Left renal cortex interstitium (tissue), 4 donors: ENCODE measurements at places on chromosomes 4 and X.

DNA sequence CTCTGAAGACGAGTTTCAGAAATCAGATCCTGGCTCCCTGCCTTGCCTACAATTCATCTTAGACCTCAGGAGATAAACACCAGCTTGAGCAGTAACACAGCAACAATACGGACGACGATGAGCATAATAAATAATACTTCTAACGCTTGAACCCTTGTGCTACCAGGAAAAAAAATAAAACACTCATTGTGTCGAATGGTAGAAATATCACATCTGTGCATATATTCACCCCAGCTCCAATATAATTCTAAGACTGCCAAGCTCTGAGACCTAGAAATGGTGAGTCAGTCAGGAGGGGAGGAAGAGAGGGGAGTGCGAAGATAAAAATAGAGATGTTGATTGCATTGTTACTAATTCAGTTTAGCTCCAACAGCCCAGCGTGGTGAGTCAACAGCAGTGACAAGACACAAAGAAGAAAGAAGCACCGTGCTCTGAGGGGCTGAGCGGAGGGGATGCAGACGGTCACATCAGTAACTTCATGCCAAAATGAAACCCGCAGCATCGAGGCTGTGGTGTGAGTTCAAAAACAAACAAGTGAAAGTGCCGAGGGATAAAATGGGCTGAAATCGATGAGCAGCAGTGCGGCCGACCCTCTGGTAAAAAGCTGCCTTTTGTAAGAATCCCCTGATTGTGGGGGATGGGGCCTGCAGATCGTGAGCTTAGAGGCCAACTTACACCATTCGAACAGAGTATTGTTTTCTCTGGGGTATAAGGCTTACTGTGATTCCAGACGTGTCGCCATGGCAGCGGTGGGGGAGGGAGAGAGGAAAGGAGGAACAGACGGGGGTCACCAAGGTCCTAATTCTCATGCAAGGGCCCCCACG, 150.4 kb downstream of the MGST2 start:
- DNase-seq, result peak; percentile 54

GRCh38 chr4:23041501-23041900, 348.8 kb downstream of the GBA3 start:
- no peak for DNase-seq

DNA sequence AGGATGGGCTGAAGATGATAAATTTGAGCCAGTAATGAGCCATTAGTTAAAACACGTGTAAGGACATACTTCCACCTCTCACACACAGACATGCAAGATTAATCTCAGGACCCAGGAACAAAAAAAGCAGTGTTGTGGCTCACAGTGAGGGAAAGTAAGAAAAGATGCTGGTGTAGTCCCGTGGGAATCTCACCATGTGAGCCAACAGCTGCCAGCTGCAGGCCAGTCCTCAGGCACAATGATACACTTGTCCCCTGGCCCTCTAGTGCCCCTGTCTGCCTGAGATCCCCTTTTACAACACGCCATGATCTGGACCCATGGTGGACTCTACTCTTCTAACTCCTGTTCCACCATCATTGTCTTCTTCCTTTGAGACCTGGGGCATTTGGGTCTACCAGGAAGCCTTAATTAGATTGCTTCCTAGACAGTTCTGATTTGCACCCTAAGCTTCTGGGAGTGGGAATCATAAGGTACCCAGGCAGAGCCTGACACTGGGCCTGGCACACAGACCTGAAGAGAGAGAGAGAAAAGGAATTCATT, 194.7 kb downstream of the STIM2 start:
- no peak for DNase-seq

GRCh38 chrX:141857479-141857878, 19.4 kb downstream of the MAGEC3 start:
- no peak for DNase-seq

GRCh38 chr4:87150498-87151261, 69.7 kb downstream of the KLHL8 start:
- peak; percentile 56 for DNase-seq
